Effector CD4-positive, alpha-beta T cell (primary cell): ENCODE measurements at places on chromosomes 5 and 9.
A peak's percentile ranks its signal among the peaks of the same experiment; 100 is the strongest.

- DNase-seq: no peak
Observed at GRCh38 chr9:124037790-124038189, 26.2 kb downstream of the LHX2 start.

GRCh38 chr9:124242331-124243194, 15.2 kb upstream of the NEK6 start:
- no peak for DNase-seq

DNA sequence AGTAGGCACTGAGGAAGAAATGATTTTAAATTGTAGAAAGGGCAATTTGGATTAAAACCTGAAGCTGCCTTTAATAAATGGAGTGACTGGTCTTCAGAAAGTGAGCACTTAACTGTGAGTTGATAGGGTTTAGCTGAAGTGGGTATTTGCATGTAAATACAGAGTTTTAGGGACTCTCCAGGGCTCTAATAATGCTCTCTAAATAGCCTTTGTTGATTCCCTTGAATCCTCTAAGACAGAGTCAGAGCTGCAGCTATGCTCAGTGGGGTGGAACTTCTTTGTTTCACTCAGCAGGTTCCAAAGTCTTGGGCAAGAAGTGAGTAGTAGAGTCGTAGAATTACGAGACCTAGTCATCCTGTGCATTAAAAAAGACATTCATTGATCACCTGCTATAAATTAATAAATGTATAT, 21.4 kb downstream of the GLRA1 start:
- no peak for DNase-seq

GRCh38 chr5:95526871-95527270, 27.9 kb downstream of the SKIC3 start:
- DNase-seq: no peak

- no peak for DNase-seq
Observed at GRCh38 chr5:139301808-139302499, 8.4 kb downstream of the MATR3 start.

GRCh38 chr9:17871213-17871890, 292.5 kb downstream of the SH3GL2 start:
- DNase-seq: no peak

- DNase-seq: no peak
Observed at GRCh38 chr5:23042226-23042625, 189.1 kb upstream of the CDH12 start.

- DNase-seq: no peak
Observed at GRCh38 chr5:82164176-82164976, 113.8 kb downstream of the RPS23 start.

GRCh38 chr5:57221049-57221568, 47.2 kb downstream of the GPBP1 start:
- DNase-seq: peak; percentile 49
